ENCODE measurements at places on chromosomes 2 and 18.

DNA sequence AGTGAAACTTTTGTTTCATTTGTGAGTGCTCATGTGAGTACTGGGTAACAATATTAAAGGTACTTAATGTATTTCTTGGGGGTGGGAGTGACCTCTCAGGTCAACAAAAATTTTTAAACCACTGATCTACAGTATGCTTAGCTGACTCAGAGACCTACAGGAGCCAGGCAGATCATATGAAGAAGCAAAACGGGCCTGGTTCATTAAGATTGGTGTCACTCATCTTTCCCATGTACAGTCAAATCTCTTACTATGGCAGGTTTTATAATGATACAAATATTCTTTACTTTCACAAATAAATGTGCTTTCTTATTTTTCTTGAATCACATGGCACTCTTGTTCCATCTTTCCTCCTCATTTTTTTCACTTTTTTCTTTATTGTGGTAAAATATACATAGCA is 7.7 kb upstream of the TMSB10 start:
- DNase-seq: peak; percentile 16

- DNase-seq: no peak
Observed at GRCh38 chr18:9996094-9996493, 82.3 kb downstream of the VAPA start.

- no peak for DNase-seq
Observed at GRCh38 chr2:1830936-1831619, 86.8 kb upstream of the PXDN start.

DNA sequence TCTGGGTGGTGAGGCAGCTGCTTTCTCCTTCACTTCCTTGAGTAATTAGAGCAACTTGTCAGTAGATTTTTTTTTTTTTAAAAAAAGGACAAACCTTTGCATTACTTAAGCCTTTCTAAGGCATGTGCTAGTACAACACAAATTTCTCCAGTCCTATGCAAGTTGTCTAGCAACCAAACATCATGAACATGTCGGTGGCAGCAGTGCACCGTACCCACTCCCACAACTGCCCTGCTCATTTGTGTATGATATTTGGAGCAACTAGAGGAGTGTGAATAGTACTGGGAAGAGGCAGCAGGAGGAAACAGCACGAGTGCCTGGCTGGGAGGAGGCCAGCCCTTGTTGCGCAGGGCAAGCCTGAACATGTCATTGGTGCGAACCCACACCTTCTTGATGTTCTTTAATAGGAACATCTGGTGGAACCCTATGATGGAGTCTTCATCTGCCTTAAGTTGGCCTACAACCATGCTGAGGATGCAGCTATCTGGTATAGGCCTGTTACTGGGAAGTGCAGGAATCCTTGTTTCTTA is 238.3 kb downstream of the TDRD15 start:
- DNase-seq: no peak

DNA sequence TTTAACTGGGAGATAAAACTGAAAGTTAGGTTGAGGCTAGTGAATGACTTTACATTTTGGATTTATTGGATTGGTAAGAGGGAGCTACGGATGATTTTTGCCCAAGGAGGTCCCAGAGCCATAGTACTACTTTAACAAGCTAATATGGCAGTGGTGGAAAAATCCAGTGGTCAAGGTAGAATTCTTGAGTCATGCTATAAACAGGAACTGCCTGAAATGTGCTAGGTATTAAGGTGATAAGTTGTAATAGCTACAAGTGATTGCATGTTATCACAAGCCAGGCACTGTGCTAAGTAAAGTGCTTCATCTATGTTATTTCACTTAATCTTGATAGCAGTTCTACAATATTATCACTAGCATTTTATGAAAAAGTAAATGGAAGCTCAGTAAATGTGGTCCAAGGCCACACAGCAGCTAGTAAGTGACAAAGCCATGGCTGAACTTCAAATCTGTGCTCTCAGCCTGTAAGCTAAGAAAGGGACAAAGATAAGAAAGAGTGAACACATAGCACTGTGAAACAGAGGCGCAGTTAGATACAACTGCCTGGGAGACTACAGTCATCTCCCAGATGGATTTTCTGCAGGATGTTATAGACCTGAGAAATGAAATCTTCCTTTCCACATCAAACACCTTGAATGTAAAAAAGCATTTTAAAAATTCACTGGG is 469.6 kb downstream of the TGIF1 start:
- DNase-seq: no peak

GRCh38 chr18:48662011-48662661 is 123.3 kb downstream of the CTIF start:
- DNase-seq: no peak

DNA sequence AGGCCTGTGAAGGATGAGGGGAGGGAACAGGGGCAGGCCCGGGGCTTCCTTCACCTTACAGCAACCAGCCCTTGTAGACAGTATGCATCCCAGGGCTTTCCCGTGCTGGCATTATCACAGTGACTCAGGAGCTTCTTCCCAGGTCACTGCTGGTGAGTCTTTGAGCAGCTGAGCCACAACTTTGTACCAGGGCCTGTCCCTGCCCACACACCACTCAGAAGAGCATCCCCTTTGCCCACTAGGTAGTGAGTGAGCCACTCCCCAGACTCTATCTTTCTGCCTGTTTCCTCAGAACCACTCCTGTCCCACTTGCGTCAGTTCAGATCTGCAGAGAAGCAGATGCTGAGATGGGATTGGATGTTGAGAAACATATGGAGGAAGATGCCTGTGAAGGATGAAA is 69.6 kb upstream of the ALPP start:
- DNase-seq: no peak

GRCh38 chr2:44902217-44903137 is 39.0 kb upstream of the SIX3 start:
- no peak for DNase-seq

DNA sequence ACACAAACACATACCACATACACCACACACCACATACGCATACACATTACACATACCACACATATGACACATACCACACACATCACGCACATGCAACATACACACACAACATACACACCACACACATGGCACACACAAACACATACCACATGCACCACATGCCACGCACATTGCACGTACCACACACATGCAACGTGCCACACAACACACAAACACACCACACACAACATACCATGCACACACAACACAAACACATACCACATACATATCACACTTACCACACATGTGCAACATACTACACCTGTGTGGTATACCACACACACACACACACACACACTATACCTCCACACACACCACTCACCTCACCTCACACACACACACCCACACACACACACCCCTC is 15.0 kb downstream of the TMEM177 start:
- DNase-seq: no peak

- no peak for DNase-seq
Observed at GRCh38 chr18:55419947-55420664, 167.9 kb downstream of the TCF4 start.

- DNase-seq: no peak
Observed at GRCh38 chr2:84811839-84812431, 68.9 kb downstream of the TRABD2A start.

GRCh38 chr2:96147593-96148201 is 2.5 kb upstream of the DUSP2 start:
- peak; percentile 67 for DNase-seq

DNA sequence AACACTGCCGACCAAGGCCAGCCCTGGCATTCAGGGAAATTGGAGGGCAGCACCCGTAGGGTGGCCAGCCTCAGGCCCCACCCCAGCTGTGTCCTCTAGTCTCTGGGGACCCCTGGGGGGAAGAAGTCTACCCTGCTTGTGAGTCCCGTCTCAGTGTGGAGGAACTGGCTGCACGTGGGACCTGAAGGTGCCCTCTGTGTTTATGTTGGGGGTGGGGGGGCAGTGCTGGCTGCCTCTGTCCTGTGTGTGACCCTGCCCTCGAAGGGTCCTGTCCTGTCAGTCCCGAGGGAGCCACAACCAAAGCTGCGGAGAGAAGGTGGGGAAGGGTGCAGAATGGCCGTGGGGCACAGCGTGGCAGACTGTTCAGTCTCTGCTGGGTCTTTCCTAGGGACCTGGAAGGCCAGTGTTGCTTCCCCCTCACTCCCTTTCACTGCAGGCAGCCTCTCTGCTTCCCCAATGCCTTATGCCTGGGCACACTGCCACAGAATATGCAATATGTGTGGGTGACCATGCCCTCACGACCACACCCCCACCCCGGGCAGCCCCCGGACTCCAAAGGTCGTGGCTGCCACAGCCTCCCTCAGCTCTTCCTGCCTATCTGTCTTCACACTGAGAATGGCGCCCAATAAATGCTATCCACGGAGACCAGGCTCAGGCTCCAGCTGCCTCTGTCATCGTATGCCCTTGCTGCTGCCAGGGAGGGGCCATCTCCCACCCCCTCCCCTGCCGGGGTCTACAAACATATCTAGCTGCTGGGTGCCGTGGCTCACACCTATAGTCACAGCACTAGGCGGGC is 33.3 kb upstream of the SLC35F6 start:
- no peak for DNase-seq

DNA sequence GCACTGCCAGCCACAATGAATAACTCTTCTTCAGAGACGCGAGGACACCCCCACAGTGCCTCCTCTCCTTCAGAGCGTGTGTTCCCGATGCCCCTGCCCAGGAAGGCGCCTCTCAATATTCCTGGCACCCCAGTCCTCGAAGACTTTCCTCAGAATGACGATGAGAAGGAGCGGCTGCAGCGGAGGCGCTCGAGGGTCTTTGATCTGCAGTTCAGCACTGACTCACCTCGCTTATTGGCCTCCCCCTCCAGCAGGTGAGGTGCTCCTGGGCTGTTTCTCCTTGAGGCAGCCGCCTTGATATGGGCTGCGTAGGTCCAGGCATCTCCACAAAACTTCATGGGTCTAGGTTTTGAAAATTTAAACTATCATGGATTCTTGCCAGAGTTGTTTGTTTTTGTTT is 6.1 kb downstream of the NCAPH start:
- DNase-seq: no peak

- no peak for DNase-seq
Observed at GRCh38 chr2:176148751-176149421, 2.5 kb upstream of the HOXD4 start.

GRCh38 chr2:55384786-55385185 is 34.9 kb downstream of the CCDC88A start:
- DNase-seq: no peak

DNA sequence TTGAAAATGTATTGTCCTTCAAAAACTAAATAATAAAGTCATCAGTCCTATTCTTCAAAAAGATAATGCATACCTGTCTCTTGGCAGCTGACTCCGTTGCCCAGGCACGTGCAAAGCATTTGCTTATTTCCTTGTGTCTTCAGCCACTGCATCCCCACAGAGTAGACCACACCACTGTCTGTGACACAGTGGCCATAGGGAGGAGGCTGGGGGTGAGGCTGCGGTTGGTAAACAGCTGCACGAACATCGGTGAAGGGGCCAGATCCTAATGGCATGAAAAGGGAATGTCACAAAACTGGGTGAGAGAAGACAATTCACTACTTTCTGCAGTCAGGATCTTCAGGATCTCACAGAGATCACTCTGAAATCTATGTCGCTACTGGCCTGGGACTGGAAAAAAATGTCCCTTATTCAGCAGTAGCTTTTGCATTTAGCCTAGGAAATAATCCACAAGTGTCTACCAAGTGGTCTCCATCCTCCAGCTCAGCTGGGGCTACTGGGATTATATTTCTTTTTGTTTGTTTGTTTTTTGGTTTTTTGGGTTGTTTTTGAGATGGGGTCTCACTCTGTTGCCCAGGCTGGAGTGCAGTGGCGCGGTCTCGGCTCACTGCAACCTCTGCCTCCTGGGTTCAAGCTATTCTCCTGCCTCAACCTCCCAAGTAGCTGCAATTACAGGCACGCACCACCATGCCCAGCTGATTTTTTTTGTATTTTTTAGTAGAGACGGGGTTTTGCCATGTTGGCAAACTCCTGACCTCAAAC is 10.7 kb downstream of the FN1 start:
- no peak for DNase-seq

DNA sequence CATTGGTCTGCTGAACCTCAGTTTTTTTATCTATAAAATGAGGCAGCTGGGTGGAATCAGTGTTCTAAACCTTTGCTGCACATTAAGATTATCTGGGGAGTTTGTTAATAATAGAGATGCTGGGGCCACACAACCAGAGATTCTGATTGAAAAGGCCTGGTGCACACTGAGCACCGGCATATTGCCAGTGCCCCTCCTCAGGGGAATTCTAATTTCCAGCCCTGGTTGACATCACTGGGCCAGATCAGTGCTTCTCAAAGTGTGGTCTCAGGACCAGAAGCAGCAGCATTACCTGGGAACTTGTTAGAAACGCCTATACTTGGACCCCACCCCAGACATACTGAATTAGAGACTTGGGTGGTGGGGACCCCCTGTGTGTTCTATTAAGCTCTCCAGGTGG is 112.5 kb downstream of the SETBP1 start:
- no peak for DNase-seq

DNA sequence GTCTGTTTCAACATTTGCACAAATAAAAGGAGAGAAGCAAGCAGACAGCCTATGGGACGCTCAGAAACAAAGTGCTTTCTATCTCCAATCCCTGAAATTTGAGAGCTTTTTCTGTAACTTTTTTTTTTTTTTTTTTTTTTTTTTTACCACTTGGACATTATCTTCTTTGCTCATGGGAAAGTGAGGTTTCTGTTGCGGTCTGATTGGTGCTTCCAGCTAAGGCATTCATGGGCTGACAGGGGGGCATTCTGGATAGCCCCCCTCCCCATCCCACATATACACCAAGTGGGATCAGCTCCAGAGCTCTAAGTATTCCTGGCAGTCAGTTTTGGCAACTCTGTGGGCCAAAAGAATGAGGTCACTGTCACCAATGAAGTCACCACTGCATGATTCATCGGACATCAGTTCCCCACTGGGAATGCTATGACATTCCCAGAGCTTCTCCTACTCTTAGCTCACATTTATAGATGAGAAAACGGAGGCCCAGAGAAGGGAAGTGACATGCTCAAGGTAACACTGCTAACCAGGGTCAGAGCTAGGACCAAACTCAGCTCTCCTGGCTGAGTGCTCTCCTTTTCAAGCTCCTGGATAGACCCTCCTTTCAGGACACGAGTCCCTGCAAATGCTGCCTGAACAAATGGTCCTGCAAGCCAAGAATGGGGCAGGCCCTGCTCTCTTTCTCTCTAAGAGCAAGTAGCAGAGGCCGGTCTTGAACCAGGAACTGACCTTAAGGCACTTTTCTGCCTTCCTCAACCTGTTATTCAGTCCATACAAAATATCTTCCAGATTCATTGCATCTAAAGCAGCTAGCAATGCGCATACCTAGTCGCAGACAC is 61.3 kb downstream of the TMEM247 start:
- no peak for DNase-seq

GRCh38 chr2:6957910-6958615 is 40.9 kb downstream of the RNF144A start:
- no peak for DNase-seq

All from stimulated activated CD8-positive, alpha-beta memory T cell treated with anti-CD3 and anti-CD28 coated beads, Interleukin-4, amount 100 ng/mL, for 48 hours (primary cell).